ENCODE measurements at places on chromosomes 6 and 20.

GRCh38 chr6:126738146-126738545 is 380.3 kb upstream of the RSPO3 start:
- DNase-seq: no peak

GRCh38 chr20:33127422-33128097 is 40.4 kb upstream of the BPIFA2 start:
- DNase-seq: no peak

DNA sequence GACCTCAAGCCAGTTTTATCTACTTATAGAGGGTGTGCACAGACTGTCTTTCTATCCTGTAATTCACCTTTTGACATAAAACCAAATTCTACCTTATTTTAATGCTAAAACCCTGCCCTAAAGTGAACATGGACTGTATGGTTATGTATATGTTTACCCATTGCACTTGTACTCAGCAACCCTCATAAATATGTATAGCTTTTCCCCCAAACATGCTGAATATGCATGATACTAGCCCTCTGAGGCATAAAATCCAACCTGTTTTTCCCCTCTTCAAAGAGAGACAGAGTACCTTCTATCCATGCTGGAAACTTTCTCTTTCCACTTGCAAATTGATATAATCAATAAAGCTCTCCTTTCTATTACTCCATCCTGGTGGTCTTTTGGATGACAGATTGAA is 267.9 kb upstream of the BMP2 start:
- DNase-seq: no peak

- DNase-seq: no peak
Measured at GRCh38 chr6:151044465-151045441, 179.3 kb downstream of the MTHFD1L start.

DNA sequence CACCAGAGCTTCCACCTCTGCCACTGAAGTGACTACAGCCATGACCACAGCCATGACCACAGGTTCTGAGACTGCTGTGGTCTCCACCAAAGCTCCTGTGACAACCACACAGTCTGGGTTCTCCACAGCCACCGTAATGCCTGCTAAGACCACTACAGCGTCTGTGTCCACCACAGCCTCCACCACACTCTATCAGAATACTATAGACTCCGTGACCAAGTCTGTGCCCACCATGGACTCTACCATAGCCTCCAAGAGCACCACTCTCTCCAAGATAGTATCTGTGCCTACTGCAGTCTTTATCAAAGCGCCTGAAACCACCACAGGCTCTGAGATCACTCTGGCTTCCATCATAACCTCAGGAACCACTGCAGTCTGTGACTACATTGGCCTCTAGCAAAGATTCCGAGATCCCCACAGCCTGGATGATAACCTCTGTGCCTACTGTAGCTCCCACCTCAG is 18.3 kb upstream of the MUC21 start:
- no peak for DNase-seq

GRCh38 chr6:62280099-62280498 is 5.9 kb downstream of the KHDRBS2 start:
- no peak for DNase-seq

DNA sequence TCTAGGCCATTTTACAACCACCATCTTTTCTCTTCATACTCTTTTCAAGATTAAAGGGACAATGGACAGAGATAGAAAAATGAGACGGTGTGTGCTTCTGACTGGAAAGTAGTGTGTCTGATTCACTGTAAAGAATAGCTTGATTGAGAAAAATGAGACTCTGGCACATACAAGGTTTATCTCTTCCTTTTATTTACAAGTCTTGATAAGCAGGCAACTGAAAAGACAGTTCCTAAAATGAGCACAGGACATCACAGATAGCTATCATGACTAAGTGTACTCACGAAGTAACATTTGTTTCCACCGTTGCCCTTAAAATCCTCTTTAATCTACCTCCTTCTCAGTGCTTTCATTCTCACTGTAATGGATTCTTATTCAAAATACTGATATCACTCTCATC is 383.0 kb downstream of the TBC1D32 start:
- no peak for DNase-seq

GRCh38 chr6:144286503-144287393 is 1.6 kb downstream of the UTRN start:
- peak; percentile 55 for DNase-seq

DNA sequence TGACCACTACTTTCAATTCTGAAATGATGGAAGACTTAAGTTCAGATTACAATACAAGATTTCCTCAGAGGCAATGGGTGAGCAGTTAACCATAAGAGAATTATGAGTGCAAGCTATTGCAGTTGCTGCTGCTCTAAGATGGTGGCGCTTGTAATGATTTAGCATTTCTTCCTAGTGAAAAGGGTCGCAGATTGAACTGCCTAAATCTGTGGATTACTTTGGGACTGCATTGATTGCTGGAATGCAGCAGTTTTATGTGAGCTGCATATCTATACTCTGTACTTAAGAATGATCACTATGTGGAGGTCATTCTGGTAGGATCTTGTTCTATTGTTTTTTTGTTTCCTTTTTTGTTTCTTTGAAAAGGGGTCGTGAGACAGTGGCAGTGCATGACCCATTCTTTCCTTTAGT is 5.3 kb downstream of the SCAF8 start:
- DNase-seq: no peak

GRCh38 chr6:116459927-116460326 is 1.2 kb upstream of the CALHM6 start:
- DNase-seq: no peak

- DNase-seq: peak; percentile 33
Measured at GRCh38 chr20:48783533-48784272, 44.1 kb downstream of the PREX1 start.

Measured in GM13977 (cell line).